ENCODE measurements at places on chromosomes 5 and 9.

DNA sequence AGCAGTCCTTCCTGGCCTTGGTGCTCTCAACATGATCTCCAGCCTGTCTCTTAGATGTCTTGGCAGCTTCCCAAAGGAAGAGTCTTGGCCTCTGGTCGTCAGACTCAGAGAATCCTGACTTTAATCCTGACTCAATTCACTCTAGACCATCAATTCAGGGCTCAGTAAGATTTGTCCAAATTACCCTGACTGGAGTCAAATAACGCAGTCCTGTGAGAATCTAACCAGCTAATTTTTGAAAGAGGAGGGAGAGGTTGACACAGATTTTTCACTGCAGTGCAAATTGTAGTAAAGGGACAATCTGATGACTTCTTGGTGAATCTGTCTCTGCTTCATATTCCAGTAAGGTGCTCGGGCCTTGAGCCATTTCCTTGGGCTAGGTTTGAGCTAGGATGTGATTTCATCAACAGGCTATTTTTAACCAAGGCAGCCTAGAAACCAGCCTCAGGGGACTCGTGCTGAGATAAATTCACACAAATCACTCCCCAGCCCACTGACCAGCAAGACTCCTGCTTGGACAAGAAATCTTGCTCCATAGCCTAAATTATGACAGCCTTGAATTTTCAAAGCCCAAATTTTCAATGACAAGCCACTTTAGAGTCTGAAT, 257.4 kb downstream of the ENC1 start:
- DNase-seq, result no peak

DNA sequence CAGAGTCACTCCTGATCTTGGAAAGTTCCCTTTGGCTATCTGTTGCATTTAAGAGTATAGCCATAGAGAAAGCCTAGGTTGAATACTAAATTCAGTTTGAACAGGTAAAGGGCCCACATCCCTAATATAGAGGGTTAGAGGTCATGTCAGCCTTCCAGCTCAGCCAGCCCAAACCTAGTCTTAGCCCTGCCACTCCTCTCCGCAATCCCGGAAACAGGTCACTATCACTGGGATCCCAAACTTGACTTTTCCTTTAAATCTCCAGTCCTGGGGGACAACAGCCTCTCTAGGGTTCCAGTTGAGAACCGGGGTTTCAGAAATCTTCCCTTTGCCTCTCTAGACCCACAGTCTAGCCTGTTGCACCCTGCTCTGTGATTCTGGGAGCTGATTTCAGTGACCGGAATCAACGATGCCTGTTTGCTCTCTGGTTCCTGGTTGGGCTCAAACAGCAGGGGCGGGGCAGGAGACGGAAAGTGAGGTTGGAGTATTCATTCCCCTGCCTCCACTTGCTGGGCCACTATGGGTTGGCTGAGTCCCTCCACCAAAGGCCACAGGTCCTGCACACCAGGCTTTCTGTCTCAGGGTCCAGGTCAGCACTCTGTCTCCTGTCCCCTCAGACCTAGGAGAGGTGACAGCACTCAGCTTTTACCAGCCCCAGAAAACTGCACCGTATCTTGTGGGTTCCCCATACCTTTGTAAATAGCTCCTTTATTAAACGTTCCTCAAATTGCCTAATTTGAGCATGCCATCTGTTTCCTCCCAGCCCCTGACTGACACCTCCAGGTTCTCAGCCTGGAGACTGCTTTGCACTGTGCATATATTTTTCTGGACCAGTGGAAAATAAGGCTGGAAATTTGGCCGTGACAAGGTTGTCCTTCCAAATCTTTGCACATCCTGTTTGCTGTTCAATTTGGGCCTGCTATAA, 23.8 kb upstream of the CPEB4 start:
- DNase-seq, result no peak

DNA sequence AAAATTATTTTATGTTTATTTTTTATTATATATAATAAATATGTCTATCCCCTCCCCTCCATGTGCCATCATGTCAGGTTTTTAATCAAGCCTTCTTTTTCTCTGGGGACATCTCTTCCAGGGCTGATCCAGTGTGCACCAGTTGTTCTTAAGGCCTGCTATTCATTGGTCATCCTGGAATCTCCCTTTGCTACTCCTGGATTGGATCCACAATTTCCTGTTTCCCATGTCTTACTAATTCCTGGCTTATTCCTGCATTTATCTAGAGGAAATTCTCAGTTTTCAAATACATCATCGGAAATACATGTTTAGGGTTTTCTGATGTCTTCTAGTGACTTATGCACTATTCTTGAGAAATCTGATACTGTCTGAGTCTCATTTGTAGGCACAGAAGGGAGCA, 56.8 kb downstream of the ANGPTL2 start:
- DNase-seq, result no peak

DNA sequence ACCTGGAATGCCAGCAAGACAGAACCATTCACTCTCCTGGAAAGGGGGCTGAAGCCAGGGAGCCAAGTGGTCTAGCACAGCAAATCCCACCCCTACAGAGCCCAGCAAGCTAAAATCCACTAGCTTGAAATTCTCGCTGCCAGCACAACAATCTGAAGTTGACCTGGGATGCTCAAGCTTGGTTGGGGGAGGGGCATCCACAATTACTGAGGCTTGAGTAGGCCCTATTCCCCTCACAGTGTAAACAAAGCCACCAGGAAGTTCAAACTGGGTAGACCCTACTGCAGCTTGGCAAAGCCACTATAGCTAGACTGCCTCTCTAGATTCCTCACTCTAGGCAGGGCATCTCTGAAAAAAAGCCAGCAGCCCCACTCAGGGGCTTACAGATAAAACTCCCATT, 17.3 kb downstream of the RIGI start:
- no peak for DNase-seq

GRCh38 chr5:175489693-175490443, 11.5 kb downstream of the SFXN1 start:
- DNase-seq, result no peak

- DNase-seq, result no peak
Measured at GRCh38 chr9:75743855-75744254, 146.6 kb upstream of the PCSK5 start.

- DNase-seq, result no peak
Measured at GRCh38 chr9:134468358-134468757, 142.1 kb downstream of the RXRA start.

DNA sequence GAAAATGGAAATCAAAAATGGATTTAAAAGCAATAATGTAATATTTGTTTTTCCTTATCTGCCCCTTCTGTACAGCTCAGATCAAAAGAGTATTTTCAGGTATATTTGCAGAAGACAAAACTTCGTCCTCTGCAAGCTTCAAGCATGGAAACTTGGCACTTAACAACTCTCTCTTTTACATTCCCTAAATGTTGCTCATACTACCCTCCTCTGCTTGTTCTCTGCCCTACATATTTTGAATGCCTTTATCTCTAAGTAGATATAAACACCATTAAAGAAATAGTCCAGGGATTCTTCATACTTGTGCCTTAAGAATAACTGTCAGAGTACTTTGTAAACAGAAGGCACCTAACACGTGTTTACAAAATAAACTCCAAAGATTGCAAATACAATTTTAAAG, 19.2 kb upstream of the SMC2 start:
- DNase-seq, result no peak

DNA sequence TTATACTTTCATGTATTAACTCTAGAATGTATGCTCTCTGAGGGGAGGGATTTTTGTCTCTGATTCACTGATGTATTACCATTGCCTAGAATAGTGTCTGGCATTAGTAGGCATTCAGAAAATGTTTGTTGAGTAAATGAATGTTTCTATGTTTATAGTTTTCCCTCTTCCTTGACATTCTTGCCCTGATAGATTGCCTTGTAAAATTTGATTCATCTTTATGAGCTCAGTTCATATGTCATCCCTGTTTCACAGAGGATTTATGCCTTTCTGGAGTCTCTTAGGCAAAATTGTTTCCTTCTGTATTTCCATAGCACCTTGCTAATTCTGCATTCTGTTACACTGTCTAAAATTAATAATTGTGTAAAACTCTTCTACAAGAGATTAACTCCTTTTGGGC, 72.3 kb downstream of the RASA1 start:
- no peak for DNase-seq

DNA sequence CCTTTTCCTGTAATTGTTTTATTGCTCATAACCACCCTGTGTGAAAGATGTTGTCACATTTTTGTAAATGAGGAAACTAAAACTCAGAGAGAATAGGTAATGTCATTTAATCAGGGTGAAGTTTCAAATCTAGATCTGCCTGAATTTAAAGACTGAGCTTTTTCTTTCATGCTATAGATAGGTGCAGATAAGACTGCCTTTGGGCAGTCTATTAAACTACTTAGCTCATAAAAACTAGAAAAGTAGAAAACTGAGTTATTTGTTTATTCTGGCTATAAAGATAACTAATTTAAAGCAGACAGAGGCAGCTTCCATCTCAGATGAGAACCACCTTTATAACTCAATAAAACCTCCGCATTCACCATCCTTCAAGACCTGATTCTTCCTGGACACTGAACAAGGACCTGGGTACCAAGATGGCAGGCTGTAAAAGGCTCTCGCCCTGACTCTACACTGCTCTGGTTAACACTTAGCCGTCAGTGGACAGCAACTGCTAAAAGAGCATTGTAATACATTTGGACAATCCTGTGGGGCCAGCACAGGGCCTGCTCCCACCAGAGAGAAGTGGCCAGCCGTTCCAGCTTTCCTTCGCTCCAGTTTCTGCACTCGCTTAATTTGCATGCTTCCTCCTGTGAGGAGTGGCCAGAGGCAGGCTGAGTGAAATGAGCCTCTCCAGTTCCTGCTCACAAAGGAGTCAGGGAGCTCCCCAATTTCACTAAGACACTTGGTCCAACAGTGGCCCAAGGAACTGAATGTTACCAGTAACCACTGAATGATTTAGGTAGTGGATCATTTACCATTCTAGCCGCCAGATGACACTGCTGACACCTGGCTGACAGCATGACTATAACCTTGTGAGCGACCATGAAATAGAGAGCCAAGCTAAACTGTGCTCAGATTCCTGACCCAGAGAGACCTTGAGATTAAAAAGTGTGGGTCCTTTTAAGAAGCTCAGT, 566.4 kb downstream of the EFNA5 start:
- peak; percentile 0 for DNase-seq

DNA sequence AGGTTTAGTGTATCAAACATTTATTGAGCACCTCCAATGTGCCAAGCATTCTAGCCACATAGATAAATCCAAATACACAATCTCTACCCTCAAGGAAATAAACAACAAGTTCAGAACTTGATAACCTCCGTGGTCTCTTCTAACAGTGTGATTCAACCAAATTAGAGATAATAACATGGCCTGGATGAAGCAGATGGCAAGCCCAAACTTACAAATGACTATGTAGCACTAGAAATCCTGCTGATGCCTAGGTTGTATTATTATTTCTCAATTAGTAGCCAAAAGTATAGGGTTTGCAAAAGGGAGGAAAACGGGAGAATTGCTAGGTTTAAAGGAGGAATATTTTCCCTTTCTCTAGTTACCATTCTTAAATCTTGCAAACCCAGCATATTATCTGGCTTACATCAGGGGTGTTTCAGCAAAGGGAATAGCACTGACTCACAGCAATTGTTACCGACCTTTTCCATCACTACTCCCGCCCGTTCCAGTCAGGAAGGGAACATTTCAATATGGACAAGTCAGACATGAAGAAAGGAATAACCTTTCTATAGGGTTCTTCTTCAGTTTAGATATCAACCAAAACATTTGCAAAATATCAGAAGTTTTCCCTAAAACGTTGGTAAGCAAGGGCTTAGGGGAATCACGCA, 2.3 kb downstream of the DPYSL3 start:
- DNase-seq, result no peak

- DNase-seq, result peak; percentile 70
Measured at GRCh38 chr9:91681461-91682305, 258.1 kb upstream of the NFIL3 start.
